WERI-Rb-1 (cell line): ENCODE measurements at places on chromosomes 5 and 9.

DNA sequence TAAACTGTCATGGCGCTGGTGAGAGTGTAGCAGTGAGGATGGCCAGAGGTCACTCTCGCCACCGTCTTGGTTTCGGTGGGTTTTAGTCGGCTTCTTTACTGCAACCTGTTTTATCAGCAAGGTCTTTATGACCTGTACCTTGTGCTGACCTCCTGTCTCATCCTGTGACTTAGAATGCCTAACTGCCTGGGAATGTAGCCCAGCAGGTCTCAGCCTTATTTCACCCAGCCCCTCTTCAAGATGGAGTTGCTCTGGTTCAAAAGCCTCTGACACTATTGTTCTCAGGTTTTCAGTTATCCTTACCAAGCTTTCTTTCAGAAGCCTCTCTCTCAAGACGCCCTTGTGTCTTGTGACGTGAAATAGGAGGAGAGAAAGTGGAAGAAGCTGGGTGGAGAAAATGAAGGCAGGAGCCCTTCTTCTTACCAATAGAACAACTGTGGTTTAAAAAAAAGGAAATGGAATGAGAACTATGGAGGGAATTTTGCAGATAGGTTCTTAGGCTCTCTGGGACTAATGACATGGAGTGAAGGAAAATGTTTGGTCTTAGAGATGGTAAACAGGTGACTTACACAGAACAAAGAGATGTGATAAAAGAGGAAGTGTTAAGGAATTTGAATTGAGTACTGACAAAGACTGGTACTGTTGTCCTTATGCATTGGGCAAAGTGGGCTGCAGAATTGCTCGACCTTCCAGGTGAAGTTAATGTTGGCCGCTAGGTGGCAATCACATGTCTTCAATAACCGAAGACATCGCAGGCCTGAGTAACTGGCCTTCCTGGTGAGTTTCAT is 133.3 kb upstream of the RAI14 start:
- DNase-seq, result peak; percentile 74

- no peak for DNase-seq
Measured at GRCh38 chr9:95188459-95188858, 129.1 kb downstream of the FANCC start.

DNA sequence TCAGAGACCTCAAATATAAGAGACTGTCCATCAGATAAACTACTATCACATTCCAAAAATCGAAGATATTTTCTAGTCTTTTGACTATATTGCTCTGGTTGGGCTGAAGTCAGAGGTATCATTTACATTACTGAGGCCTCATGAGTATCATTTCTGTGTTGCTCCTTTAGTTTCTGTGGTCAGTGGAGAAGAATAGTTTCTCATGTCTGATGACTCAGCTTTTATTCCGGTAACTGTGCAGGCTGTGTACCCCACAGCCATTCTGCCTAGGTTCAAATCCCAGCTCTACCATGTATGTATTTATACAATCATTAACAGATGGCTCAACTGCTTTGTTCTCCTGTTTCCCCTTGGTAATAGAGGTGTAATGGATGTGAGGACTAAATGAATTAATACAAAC is 179.3 kb downstream of the ALDH1A1 start:
- no peak for DNase-seq

DNA sequence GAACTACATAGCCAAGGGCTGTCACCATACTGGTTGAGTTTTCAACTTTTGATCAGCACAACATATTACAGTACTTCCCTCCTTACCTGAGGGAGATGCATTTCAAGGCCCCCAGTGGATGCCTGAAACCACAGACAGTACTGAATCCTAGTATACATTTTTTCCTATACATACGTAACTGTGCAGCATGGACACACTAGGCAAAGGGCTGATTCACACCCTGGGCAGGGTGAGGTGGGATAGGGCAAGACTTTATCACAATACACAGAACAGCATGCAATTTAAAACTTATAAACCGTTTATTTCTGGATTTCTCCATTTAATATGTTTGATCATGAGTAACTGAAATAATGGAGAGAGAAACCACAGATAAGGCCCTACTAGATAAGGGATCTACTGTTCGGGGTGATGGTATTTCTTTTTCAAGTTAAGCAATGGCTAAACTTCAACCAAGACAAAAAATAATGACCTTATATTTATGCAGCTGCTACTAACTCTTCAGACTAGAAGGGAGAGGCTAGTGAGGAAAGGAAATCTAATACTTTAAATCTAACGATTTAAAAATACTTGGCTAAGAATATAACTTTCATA is 186.9 kb upstream of the GNA14 start:
- no peak for DNase-seq

- DNase-seq, result no peak
Measured at GRCh38 chr5:132209901-132210545, 17.6 kb downstream of the P4HA2 start.

DNA sequence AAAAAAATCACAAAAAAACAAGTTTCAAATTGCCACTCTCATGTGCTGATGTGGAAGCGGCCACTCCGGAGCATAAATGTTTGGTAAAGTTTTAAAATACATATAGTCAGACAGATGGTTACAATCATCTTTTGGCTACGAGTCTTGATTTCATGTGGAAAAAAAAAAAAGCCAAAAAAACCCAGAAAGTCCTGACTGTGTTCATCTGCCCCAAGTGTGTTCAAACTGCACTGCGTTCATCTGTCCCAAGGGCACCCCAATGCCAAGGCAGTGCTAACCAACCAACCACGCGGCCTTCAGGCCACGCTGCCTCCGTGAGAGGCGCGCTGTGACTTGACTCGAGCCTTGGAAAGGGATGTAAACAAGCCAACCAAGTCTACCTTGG is 127.1 kb downstream of the MYO10 start:
- DNase-seq, result no peak

DNA sequence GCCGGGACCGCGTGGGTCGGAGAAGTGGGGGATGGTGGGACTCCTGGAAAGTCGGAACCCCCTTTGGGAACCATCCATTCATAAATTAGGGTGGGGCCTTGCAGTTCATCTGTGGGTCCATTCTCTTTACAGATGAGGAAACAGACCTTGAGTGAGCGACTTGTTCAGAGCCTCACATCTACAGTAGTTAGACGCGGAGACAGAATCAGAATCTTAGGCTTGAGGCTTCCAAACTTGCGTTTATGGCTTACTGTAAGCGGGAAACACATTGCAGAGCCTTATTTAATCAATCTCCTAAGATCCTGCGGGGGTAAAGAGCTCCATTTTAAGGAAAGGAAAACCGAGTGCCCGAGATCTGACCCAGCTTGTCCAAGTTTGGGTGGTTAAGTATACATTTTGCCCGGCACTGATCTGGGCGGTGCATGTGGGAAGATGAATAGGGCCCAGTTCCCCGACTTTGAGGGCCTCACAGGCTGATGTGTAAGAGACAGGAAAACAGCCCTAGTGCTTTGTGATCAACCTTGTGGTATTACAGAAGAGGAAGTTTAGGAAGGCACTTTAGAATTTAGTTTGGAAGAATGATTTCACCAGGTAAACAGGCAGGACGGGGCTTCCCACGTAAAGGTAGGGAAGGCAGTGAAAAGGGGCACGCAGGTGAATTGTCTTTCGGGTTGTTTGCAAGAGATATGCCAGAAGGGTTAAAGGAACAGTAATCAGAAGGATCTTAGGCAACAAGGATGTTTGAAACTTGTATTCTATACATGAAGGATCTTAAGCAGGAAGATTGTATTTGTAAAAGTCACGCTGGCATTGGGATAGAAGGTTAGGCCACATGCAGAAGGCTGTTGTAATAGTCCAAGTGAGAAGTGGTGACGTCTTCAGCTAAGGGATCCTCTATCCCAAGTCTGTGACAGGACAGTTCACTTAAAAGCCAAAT is 744 bp downstream of the TARS1 start:
- DNase-seq, result peak; percentile 81

GRCh38 chr5:140106805-140107311 is 7.1 kb upstream of the PURA start:
- no peak for DNase-seq

- DNase-seq, result no peak
Measured at GRCh38 chr5:18095061-18095460, 460.8 kb downstream of the TAF11L14 start.

DNA sequence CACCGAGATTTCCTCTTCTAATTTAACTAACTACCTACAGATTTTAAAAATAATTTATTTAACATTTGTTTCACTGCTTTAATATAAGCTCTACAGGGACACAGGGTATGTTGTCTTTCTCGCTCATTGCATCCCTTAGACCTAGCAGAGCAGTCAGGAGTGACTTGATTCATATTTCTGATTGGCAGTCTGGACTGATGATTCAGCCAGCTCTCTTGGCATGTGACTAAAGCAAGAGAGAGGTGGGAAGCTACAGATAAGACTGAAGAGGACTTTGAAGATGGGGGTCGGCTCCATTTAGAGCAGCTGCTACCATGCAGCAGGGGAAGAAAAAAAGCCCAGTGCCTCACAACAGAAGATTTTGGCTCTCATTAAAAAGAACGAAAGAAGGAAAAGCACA is 173.4 kb upstream of the STK32A start:
- no peak for DNase-seq

DNA sequence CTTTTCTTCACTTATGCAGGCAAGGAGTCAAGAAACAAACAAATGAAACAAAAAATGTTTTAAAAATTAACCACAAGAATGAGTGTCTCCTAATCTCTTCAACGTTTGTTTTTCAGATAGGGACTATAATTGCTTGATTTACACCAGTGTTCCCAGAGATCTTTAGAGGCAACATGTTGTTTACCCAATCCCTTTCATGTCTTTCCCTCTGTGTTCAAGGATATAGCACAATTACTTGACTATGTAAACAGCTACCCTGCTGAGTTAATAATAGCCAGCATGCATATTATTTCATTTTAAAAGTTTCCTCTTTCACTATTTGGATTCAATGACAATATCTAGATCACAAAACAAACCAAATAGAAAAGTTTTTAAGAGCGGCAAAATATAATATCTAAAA is 25.1 kb upstream of the SHISAL2B start:
- no peak for DNase-seq

DNA sequence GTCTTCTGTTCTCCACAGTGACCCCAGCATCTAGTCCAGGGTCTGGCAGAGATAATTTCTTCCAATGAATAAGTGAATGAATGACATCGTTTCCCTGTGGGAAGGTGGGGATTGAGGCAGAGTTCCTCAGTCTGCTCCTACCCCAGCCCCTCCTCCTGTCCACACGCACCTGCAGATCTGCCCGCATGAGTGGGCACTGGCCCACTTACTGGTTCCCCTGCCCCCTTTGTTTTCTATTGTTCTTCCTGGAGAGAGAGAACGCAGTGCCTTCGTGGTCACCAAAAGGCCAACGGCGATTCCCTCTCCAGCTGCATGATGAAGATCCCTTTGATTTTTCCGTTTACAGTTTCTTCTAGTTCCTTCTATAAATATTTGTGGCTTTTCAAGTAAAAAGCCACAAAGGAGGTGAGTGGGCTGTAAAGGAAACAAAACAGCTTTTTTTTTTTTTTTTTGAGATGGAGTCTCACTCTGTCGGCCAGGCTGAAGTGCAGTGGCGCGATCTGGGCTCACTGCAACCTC is 5.8 kb upstream of the FPGS start:
- no peak for DNase-seq

- DNase-seq, result peak; percentile 42
Measured at GRCh38 chr5:122311961-122312590, at the start of gene SNCAIP. TSS of gene SNCAIP (plus strand) at chr5:122312237. CDS start at chr5:122391135, 78,898 bp downstream.

DNA sequence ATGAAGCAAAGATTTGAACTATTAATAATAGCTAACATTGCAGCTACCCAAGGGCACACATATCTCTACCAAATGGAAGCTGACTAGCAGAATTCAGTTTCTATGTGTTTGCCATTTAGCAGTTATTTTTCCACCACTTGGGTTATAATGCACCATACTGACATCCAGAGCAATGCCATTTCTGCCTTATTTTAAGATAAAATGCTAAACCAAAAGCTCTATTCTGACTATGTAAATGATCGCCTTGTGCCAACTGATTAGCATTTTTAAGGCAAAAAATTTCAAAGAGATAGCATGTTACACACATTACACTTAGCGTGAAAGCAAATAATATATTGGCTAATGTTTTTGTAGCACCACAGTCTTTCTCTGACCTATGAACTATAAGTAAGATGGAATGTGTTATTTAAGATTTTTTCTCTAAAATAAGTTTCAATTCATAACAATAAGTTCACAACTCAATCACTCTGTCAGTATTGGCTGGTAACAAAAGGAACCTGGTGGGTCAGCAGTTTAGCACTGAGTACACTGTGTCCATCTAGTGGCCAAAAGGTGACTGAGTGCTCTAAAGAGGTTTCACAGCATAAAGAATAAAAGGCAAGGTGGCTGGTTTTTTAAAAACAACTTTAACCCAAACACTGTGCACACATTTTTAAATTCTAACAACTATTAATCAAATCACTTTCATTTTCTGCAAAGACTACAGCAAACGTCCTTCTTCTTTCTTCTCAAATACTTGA is 443.5 kb downstream of the PDE4D start:
- DNase-seq, result no peak

DNA sequence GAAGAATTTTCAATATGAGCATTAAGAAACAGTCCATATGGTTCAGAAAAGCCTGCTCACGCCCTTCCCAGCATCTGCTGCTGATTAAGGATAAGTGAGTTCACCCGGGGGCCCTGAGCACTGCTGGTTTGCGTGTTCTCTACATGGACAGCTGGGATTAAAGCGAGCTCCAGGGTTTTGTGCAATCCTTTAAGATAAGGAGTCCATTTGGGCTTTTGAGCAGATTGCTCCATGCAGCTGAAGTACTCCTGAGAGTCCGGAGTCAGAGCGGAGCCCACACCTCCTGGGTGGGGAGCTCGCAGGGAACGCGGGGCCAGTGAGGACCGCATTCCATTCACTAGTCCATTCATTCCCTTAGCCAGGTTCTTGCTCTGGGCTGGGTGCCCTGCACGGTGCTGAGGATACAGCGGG is 149.3 kb upstream of the COL5A1 start:
- peak; percentile 97 for DNase-seq

DNA sequence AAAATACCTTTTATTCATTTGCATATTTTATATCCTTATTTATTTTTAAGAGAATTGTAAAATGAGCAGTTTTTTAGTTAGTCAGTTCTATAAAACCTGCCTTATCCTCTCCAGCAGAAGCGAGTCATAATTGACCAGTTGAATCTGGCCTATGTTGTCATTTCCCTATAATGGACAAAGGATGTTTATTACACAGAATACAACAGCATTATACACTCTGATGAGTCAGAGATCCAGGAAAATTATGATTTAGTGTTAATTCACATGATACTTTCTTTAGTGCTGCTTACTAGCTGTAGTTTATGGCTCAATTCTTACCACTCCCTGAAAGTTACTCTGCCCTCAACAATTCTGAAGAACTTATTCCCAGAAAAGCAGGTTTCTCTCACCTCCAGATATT is 26.8 kb upstream of the LURAP1L start:
- no peak for DNase-seq

DNA sequence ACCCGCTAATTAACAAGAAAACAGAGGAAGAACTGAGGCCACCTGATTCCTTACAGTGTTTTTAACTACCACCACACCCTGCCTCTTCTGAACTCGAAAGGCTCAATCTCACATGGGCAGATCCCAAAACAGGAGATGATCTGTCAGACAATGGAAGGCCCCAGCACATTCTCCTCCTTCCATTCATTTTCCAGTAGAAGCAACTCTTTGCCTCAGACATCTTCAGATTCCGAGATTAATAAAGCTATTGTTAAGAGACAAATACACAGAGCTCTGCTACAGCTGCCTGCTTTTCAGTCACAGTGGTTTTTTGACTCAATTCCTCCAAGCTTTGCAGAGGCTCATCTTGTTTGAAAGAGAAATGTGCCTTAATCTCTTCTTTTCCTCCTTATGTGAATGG is 127.2 kb upstream of the ADAMTSL1 start:
- no peak for DNase-seq
